ENCODE measurements at places on chromosomes 4 and X. TPM values are rescaled to one million over a fixed set of nuclear protein-coding genes. Genes with fewer than 3 reads are reported as not detected.

GLUD2 gene
- total RNA-seq, result 1.6 TPM

GBA3 gene
- total RNA-seq, result not detected

ZFP42 gene
- total RNA-seq, result not detected

FAM156A gene
- total RNA-seq, result 14.5 TPM

ADH7 gene
- not detected for total RNA-seq

FATE1 gene
- not detected for total RNA-seq

CT45A2 gene
- total RNA-seq, result not detected

PTTG2 gene
- total RNA-seq, result not detected

GPR119 gene
- not detected for total RNA-seq

TLR2 gene
- 0.08 TPM for total RNA-seq

NRK gene
- not detected for total RNA-seq

ADAM29 gene
- total RNA-seq, result not detected

PASD1 gene
- total RNA-seq, result not detected

CLGN gene
- 5.3 TPM for total RNA-seq

STATH gene
- total RNA-seq, result not detected

MAGEA8 gene
- total RNA-seq, result not detected

FGFBP1 gene
- total RNA-seq, result 3.7 TPM

VEGFD gene
- total RNA-seq, result 0.23 TPM

SLC9B1 gene
- total RNA-seq, result not detected

FHIP1A gene
- total RNA-seq, result 0.17 TPM

STAG2 gene
- total RNA-seq, result 39.2 TPM

CXCL1 gene
- 11.7 TPM for total RNA-seq

NKX1-1 gene
- total RNA-seq, result not detected

EXOC1L gene
- not detected for total RNA-seq

TMPRSS11A gene
- total RNA-seq, result not detected

PPP1R2C gene
- not detected for total RNA-seq

TMPRSS11B gene
- total RNA-seq, result not detected

Data from A549 treated with RU486 at 1 μM for 4 hours (cell line).